ENCODE measurements at places on chromosomes 13 and 19. TPM values are rescaled to one million over a fixed set of nuclear protein-coding genes. Genes with fewer than 3 reads are reported as not detected.
A peak's percentile ranks its signal among the peaks of the same experiment; 100 is the strongest.

Gene IZUMO2
- not detected for total RNA-seq

Gene PLEKHF1
- total RNA-seq = 29.3 TPM

Gene EDNRB
- total RNA-seq = 1.7 TPM

Gene NKPD1
- total RNA-seq = 0.10 TPM

Gene CHST8
- not detected for total RNA-seq

Gene PNMA8B
- total RNA-seq = 0.16 TPM

Gene KLK6
- total RNA-seq = not detected

Gene CLDND2
- total RNA-seq = not detected

Gene NLRP4
- total RNA-seq = not detected

Gene FFAR3
- not detected for total RNA-seq

Gene WDR62
- total RNA-seq = 5.3 TPM

Gene HSPB6
- total RNA-seq = 0.21 TPM

Gene C13orf42
- not detected for total RNA-seq

Gene OR7A5
- 0.67 TPM for total RNA-seq

Gene CACNG8
- total RNA-seq = not detected

DNA sequence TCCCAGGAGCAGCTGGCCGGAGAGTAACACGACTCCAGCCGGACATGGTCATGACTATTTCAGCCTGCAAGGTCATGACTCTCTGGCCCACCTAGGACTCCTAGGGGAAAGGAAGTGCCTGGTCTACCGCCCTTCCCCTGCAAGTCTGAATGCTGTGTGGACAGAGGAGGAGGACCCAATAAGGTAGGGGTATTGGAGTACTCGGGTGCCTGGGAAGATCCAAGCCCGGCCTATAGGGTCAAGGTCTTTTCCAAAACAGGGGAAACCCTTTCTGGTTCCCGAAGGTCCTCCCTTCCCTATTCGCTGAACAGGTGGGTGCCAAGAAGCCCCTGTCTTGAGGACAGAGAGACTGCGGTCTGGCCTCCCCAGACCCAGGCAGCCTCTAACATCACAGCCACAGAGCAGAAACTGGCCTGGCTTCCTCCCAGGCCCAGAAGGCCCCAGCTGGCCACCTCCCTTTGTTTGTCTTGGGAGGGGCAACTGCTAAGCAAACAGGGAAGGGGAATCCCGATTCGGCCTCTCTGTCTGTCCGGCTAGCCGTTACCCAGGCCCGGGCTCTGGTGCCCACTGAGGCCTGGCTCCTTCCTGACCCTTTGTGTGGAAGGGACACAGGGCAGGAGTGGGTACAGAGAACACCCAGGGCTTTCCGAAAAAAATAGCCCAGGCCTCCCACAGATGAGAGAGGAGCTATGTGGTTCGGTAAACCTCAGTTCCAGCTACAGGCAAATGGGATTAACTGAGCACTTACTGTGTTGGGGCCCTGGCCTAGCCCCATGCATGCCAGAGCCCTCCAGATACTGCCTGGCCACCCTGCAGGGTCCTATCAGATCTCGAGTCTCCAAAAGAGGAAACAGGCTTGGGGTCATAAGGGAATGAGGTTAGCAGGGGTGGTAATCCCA lies 5.2 kb upstream of the GRAMD1A start:
- DNase-seq = no peak

DNA sequence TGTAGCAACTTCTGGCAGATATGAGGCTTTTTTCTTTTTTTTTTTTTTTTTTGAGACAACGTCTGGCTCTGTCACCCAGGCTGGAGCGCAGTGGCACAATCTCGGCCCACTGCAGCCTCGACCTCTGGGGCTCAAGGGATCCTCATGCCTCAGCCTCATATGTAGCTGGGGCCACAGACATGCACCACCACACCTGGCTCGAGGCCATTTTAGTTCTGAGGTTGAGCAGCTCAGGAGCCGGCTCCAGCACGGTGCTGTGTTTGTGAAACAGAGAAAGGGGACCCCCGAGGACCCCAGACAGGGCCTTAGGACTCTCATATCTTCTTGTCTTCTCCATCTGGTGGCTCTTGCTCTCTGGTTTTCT lies 3.4 kb upstream of the FLT3LG start:
- no peak for DNase-seq

GRCh38 chr13:97141564-97142005 lies 80.5 kb upstream of the MBNL2 start:
- DNase-seq = peak; percentile 81

DNA sequence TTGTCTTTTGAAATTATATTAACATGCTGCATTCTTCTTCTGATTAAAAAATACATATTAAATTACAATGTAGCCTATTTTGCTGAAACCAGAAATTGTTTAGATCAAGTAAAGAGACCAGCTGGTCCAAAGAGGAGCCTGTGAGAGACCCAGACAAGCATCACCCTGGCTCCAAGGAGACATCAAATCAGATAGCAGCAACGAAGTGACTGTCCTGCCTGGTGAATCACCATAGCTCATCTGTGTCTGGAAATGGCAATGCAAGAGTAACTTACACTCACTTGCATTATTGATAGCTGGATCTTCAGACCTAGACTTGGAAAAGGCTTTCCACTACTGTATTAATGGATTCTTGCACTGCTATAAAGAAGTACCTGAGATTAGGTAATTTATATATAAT lies 169.1 kb downstream of the KCTD12 start:
- peak; percentile 30 for DNase-seq

- no peak for DNase-seq
Measured at GRCh38 chr13:85631801-85632200, 167.4 kb downstream of the SLITRK6 start.

DNA sequence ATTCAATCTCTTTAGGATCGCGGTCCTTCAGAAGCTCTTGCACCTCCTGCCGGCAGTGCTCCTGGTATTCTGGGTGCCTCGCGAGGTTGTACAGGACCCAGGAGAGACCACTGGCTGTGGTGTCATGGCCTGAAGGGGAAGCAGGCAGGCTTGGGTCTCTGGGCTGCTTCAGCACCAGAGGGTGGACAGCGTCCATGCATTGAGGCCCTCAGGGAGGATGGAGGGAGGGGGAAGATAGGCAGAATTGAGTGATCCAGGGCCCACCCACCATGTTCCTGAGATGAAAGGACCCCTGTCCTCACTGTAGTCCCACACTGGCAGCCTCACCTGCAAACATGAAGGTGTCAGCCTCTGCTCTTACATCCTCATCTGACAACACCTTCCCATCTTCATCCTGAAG lies 17.9 kb upstream of the OR10H5 start:
- DNase-seq = no peak

DNA sequence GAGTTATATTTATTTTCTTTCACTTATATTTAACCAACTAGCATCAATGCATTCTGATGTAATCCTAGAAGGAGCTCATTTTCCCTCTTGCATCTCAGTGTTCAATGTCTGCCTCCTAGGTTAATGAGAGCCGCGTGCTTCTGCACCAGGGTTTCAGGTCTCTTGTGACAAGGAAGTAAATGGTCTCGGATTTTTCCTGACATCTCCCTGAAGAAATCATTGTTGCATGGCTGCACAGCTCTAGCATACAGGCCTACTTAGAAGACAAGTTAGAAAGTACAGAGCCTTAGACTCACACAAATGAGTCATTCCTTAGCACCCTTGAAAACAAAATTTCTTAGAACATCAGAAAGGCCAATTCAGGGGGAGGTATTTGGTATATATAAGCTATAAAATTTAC lies 57.2 kb upstream of the KLF12 start:
- DNase-seq = no peak

DNA sequence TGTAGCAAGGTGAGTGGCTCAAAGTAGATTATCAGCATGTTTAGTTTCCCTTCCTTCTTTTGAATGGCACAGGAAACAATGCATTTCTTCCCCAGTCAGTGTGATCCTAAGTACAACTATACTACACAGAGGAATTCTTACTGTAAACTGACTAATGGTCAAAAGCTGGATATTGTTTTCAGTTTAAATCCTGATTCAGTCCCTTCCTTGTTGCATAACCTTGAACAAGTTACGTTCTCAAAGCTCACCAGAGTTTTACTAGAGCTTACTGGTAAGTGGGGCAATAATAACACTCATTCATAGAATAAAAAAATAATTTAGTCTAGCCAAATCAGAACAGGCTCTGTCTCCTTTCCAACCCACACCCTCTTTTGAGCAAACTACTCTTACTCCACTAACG lies 180.1 kb downstream of the POSTN start:
- DNase-seq = no peak

GRCh38 chr19:30785458-30786137 lies 413.4 kb downstream of the ZNF536 start:
- no peak for DNase-seq

- DNase-seq = no peak
Measured at GRCh38 chr19:7637374-7638256, 705 bp downstream of the STXBP2 start.

DNA sequence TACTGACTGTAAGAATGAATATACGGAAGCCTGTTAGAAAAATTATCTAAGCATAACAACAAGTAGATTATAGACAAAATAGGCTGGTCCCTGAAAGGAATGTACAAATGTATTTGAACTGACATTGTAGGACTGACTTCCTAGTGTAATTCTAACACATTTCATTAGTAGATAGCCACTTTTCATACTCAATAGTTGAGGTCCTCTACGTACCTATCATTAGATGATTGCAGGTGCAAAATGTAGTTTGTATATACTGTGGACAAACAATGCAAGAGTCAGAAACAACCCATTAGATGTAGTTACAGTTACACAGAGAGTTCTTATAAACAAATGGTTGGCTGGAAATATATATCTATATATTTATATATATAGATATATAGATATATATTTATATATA lies 402.3 kb upstream of the SLITRK6 start:
- no peak for DNase-seq

- DNase-seq = no peak
Measured at GRCh38 chr19:5567360-5567969, at the start of gene TINCR. Gene TINCR, minus strand, starts transcription at chr19:5567953.

DNA sequence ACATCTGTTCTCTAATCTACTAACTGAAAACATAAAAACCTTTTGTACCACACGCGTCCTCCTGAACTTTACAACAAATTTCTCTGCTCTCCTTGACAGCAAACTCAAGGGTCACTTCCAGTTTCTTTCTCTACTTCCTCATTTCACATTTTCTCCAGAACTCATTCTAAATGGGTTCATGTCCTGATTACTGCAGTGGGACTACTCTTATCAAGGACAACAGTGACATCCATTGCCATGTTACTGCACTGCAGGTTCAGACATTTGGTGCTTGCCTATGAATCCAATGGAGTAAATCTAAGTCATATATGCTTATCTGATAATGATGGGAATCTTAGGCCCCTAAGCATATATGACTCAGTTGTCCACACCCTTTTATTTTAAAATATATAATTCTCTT lies 35.3 kb downstream of the FPR3 start:
- DNase-seq = no peak
